ENCODE measurements at places on chromosomes 7 and 10.

GRCh38 chr7:27177795-27178320 is 3.7 kb upstream of the HOXA10 start:
- no peak for DNase-seq

DNA sequence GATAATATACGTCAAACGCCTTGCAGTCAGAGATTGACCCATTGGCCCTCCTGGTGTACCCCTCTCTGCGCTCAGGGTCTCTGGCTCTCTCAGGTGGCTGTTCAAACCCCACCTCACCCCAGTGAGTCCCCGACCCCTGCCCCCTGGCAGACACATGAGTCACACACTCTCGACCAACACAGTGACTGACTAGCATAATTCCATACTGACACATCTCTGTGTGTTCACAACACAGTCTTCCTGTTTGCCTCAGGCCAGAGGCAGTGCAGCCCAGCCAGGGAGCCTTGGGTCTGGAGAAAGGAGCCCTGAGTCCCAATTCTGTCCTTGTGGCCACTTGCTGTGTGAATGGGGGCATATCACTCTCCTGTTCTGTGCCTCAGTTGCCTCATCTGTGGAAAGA is 40.1 kb downstream of the PALD1 start:
- DNase-seq, result no peak

GRCh38 chr10:13712837-13713581 is 126.2 kb downstream of the PRPF18 start:
- DNase-seq, result no peak

DNA sequence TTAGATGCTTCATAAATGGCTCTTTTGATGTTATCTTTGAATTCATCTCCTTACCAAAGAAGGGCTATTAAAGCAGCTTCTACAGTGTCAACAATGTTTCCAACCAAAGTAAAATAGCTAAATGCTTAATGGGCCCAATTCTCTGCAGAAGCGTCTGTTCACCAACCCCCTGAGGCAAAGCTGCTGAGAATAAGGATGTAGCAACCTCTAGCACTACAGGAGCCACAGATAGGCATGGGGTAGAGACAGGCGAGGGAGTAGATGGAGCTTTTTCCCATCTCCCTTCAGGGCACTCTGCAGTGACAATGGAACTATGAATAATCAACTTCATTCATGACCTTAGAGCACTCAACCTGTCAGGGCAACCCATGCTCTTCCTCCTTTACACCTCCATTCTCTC is 134.1 kb downstream of the FZD1 start:
- no peak for DNase-seq

GRCh38 chr7:28005075-28005846 is 175.3 kb downstream of the JAZF1 start:
- no peak for DNase-seq

GRCh38 chr7:45384499-45384898 is 189.7 kb upstream of the ADCY1 start:
- DNase-seq, result no peak

DNA sequence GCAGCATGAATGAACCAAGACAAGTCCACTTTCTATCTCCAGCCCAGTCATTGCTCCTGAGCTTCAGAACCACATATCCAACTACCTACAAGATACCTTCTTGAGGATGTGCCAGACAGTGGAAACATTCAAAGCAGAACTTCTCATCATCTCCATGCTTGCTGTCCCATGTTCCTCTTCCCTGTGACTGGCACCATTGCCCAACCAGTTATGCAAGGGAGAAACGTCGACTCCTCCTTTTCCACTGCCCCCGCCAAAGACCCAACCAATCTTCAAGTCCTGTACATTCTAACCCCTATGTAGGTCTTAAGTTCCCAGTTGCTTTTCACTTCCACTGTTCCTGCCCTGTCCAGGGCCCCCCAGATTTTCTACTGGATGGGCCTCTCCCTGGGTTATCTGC is 225.7 kb downstream of the RPS24 start:
- DNase-seq, result no peak

DNA sequence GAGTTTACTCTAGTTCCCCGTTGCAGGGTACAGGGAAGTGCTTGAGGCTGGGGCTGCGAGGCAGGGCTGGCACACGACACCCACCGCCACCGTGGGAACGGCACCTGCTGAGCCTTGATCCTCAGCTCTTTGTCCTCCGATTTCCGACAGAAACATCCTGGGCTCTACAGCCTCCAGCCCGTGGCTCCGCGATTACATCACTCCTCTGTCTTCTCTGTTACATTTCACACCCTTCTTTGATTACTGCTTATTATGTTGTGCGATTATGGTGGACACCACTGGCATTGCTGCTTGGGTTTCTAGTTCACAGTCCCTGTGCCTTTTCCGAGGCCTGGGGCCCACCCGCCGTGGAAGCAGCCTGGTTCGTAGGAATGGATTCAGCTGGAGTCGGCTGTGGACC is 26.9 kb downstream of the FKBP6 start:
- no peak for DNase-seq

- no peak for DNase-seq
Observed at GRCh38 chr7:123437447-123437995, 96.9 kb downstream of the IQUB start.

DNA sequence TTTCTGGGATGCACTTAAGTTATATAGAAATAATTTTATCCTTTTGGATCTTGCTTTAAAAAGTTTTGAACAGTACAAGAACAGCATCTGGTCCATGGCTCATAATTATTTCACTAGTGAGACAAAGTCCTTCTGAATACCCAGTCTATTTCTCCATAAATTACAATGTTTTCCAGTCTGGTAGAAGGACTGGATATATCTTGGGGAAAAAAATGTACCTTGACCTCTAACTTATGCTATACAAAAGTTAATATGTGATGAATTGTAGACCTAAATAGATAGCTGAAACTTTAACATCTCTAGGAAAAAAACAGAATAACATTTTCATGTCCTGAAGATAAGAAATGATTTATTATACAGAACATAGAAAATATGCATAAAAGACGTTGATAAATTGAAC is 88.5 kb downstream of the PPP1R9A start:
- DNase-seq, result no peak

GRCh38 chr7:7970237-7970530 is 1.6 kb downstream of the GLCCI1 start:
- DNase-seq, result no peak

DNA sequence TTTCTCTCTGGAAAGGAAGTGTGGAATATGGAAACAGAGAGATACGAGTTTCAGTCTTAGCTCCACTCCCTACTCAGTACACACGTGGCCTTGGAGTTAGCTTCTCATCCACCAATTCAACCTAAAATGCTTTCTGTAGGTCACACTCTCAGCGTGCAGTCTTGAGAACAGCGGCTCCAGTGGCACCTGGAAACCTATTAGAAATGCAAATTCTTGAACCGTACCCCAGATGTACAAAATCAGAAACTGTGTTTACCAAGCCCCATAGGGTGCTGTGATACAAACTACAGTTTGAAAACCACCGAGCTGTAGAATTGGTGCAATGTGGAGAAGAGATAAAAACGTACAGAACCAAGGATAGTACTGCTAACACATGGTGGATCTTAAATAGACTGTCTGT is 91.1 kb upstream of the SP4 start:
- DNase-seq, result no peak

- no peak for DNase-seq
Observed at GRCh38 chr10:115744089-115744488, 528.9 kb downstream of the GFRA1 start.

DNA sequence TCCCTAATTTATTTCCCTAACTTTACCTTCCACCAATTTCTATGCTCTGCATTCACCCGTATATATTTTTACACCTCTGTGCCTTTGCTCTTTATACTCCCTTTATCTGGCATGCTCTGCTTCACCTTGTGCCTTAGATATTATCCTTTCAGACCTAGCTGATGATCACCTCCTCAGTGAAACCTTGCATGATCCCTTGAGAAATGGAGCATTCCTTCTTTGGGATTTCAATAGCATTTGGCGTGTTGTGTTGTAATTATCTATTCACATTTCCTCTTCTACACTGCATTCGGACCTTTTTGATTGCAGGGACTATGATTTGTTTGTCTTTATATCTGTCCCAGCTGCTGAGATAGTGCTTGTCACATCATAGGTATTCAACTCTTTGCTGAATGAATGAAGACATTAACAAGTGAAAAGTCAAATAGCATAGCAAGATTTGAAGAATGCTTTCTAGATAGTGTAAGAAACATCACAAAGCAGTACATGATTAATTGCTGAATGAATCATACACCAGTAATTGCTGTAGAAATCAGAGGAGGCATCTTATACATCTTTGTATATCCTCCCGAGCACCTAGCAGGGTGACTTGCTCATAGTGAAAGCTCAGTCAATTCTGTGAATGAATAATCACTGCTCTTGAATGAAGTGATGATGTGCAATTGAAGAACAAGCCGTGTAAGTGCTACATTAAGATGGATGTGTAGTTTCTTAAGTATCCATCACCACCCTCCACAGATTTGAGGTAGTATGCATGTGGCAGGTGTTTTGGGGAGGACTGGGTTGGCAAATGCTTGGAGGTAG is 2.0 kb upstream of the TM9SF3 start:
- DNase-seq, result no peak

GRCh38 chr7:98372993-98373392 is 27.9 kb downstream of the BAIAP2L1 start:
- DNase-seq, result no peak

- DNase-seq, result peak; percentile 29
Observed at GRCh38 chr10:58385784-58386112, 538 bp downstream of the TFAM start.

DNA sequence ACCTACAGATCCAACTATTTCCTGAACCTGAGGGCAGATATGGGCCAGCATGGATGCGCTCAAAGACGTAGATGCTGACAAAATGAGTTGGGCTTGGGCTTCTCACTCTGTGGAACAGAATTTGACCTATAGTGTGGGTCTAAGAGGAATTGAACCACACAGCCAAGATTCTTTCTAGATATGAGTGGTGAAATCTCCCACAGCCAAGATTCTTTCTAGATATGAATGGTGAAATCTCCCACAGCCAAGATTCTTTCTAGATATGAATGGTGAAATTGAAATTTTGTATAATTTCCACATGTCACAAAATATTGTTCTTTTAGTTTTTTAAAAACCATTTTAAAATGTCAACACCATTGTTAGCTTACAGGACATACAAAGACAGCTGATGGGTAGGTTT is 215.4 kb upstream of the LRGUK start:
- no peak for DNase-seq

DNA sequence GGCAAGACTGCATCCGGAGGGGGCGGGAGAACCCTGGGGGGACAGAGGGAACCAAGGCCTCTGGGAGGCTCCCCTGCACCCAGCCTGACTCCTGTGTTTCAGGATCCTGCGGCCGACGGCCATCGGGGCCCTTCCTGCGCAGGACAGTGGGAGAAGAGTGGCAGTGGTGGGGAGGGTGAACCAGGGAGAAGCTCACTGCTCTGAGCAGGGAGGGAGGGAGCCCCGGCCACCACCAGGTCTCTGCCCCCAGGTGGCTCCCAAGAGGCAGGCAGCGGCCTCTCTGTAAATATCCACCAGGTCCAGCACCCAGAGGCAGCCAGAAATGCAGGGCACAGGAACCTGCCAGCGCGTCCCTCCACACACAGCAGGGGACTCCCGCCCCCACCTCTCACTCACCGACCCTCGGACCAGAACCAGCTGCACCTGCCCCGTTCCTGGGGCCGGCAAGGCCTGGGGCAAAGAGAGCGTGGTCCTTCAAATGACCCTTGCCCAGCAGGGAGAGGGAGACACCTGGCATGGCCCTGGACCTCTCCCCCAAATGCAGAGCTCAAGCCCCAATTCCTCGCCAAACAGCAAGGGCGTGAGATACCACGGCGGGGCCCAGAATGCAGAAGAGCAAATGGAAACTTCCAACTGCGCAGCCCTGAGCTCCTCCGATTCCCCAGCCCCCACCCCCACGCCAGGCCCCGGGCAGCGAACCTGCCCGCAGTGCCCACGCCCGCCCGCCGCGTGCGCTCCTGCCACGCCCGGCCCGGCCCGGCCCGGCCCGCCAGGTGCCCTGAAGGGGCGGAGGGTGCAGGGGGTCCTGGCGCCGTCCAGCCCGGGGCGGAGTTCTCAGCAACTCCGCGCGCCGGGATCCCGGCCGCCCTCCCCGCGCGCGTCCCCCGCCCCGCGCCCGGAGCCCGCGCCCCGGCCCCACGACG is 805 bp downstream of the RASGEF1A start:
- DNase-seq, result no peak

- no peak for DNase-seq
Observed at GRCh38 chr10:7666253-7667023, at the start of gene ITIH5. Gene ITIH5, minus strand, starts transcription at chr10:7666966. Its CDS starts 74 bp downstream, at chr10:7666892.

DNA sequence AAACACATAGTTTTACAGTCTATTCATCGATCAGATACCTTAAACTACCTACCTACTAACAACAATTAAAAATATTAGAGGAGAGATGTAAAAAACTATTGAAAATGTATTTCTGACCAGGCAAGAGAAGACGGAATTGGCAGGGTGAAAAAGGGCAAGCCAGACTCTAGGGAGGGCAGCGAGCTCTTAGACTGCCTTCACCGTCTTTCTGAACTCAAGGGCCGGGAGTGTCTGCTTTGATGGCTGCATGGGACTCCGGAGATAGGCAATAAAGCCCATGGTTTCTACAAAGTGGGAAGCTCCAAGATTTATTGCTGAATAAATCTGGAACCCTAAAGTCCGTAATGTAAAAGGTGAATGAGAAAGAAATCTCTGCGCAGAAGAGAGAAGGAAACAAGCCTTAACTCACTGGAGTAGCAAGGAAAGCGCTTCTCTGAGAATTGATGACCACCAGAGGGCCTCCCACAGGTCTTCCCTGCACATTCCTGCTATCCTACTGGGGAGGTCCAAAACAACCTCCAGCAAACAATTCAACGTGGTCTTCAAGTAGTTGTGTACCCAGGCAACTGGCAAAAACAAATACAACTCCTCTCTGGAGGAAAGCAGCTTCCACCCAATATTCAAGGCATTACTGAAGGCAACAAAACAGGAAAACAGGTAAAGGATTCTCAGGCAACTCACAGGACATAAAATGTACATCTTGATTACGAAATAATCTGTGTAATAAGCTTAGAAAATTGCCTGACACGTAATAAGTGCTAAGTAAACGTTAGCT is 181.3 kb downstream of the SDK1 start:
- DNase-seq, result no peak

DNA sequence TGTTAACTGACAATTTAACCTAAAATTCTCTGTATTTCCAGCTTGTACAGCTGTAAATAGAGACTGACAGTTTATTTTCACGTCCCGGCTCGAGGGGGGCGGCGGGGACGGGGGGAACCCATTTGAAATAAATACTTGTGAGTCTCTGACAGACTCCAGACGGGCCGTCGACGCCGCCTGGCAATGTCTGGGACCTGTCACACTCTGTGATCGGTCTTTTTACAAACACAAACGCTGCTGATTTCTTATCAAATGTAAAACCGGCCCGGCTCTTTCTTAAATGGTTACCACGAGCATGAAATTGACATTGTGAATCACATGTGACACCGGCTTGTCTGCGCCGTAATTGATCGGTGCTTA is 57.0 kb downstream of the UNCX start:
- DNase-seq, result no peak

DNA sequence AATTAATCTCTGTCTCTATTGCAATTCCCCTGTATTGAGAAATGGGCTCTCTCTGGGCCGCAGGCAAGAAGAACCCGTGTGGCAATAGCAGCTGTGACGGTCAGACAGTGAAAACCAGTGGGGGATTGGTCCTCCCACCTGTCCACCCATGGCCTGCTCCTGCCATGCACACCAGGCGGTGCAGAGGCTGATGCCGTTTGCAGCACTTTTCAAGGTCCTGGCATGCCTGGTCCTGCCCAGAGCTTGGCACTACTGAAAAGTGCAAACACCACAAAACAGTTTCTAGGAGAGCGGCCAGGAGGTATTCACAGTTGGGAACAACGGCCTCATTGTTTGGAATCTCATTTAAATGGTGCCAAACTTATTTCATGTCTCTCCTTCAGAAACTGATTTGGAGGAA is 41.5 kb downstream of the PSPH start:
- no peak for DNase-seq

- DNase-seq, result no peak
Observed at GRCh38 chr10:79434223-79434687, 11.2 kb downstream of the ZCCHC24 start.

Measured in hematopoietic multipotent progenitor cell treated with erythropoietin and hydrocortisone succinate and interleukin-3 and kit ligand, for 15 days (in vitro differentiated cells).